ENCODE measurements at places on chromosomes 7 and 10.

- no peak for DNase-seq
Measured at GRCh38 chr10:48895803-48896195, 43.8 kb downstream of the LRRC18 start.

- peak; percentile 33 for DNase-seq
Measured at GRCh38 chr7:84002348-84002747, 192.2 kb downstream of the SEMA3A start.

DNA sequence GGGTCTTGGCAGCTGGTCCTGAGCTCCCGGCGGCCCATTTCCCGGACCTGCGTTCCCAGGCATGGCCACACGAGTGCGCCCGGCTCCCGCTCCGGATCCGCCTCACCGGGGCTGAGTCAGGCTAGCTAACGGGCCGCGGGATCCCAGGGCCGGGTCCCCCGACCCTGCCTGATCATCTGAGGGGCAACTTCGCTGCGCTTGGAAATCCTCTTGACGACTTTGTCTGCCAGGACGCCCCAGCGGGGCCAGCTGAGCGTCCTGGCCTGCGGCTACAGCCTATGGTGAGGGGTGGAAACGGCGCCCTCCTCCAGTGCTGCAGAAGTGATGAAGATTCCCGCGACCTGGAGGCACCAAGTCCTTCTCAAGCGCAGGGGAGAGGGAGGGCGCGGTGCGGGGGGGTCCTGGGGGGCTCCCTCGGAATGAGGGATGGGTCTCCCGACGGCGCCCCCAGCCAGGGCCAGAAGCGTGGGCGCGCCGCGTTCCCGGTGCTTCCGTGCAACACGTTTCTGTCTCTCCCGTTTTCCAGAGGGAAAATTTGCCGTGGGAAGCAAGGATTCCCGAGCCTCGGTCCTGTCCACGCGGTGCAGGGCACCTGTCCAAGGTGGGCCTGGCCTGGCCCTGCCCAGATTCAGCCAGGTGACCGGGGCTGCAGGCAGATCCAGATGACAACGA, 212.4 kb downstream of the CCSER2 start:
- peak; percentile 91 for DNase-seq

DNA sequence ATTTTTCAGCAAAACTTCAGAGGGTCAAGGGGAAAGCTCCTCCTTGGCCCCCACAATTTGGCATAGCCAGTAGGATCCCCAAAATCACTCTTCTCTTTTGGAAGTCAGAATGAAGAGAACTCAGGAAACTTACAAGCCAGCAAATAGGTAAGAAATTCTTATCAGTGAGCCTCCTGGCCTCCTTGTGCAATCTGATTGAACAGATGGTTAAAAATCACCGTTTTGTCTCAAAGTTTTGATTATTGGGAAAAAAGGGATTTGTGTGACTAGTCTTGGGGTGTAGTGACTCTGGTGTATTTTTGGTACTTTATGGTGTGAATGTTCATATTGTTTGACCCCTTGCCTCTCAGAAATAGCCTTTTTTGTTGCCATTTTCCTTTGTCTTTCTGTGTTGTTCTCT, 56.2 kb downstream of the HTR7 start:
- no peak for DNase-seq

DNA sequence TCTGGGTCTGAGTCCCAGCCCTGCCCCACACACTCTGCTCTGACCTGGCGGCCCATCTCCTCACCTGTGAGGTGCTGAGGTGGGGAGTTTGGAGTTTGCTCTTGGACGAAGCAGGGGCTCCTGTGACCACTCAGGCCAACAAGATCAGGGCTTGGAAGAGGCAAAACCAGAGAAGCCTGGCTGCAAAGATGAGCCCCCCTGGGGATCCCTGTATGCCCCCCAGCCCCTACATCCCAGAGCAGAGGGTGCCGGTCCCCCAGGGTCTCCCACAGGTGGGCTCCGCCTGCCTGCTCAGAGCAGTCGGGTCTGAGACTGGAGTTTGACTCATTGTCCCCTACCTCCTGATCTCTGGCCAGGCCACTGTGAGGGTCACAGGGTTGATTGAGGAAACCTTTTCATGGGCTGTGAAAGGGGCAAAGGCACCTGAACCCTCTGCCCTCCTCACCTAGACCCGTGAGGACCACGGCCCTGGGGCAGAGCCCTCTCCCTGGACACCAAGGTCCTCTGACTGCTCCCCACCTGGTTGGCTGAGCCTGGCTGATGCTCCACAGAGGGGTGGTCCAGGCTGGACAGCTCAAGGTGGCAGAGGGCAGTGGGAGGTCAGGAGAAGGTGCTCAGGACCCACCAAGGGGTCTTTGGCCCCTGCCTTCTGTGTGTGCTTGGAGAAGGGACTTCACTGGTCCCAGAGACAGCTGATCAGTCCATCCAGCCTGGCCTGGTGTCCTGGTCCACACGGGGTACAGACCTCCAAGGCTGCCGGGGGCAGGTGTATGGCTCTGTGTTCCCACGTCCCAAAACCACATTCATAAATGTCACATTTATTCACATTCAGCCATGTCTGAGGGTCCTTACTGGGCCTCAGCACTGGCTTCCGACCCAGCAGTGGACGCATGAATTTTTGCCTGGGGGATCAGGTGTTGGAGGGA, 9.1 kb upstream of the SCART1 start:
- no peak for DNase-seq

- DNase-seq = no peak
Measured at GRCh38 chr10:96228408-96228994, 42.9 kb downstream of the BLNK start.

DNA sequence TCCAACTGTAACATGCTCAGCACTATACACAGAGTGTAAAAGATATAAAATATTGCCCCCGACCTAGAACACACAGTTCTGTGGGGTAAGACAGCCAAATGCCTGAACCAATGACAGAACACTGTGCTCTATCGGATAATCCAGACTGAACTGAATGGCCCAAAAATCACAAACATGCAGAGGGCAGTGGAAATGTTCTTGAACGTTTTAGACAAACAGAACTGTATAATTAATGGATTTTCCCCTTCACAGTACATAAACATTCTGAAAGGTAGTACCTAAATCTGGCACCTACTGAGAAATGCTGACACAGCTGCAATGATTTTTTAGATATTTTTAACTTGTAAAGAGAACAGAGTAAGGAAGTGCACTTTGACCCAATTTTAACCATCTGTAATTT, 33.4 kb downstream of the PARD3 start:
- no peak for DNase-seq

DNA sequence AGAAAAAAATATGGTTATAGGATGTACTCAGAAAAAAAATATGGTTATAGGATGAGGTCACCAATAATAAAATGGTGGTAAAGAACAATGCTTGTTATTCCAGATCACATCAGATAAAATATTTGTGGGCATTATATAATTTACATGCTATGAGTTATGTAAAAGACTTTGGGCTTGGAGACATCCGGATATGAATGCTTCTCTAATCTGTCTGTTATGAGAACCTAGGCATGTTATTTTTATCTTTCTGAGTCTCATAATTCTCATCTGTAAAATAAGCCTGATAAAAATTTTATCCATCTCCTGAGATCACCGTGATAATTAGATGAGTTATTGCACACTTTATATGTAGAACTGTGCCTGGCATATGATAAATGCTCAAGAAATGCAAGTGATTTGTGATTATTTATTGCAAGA, 37.8 kb downstream of the DKK1 start:
- DNase-seq = no peak

DNA sequence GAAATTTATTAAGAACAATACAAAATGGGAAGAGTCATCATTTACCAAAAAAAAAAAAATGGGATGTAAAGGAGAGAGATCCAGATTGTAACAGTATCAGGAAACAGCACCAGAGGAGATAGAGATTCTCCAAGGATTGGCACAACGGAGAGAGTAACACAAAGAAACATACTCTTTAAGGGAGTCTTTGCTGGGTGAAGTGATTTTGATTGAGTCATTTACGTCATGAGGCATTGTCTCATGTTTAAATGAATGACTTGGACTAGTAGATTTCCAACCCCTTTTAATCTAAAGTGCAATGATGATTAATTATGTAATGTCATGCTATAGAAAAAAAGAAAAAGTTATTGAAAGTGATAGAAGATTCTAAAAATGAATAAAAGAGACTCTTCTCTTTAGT, 68.8 kb downstream of the ITGB8 start:
- DNase-seq = no peak

- DNase-seq = no peak
Measured at GRCh38 chr7:153887749-153888569, 164.2 kb upstream of the DPP6 start.

DNA sequence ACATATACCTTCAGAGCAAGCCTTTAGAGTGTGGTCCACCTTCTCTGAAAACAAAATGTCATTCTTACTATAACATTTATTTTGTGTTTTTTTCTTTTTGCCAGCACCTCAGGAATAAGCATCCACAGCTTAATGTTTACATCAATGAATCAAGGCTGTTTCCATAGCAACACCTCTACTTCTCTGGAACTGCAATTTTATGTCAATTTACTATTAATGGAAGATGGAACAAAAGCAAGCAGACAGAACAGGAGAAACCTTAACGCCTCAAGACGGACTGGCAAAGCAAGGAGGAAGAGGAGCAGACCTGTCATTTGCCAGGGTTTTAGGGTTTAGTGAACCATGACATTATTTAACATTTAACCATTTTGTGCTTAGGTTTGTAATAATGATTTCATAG, 63.1 kb downstream of the PRR15 start:
- DNase-seq = no peak

GRCh38 chr10:17872191-17873091, 63.3 kb downstream of the MRC1 start:
- DNase-seq = peak; percentile 42

Measured in GM23338 (cell line).